ENCODE measurements at places on chromosomes 5 and 9.
A peak's percentile ranks its signal among the peaks of the same experiment; 100 is the strongest.

DNA sequence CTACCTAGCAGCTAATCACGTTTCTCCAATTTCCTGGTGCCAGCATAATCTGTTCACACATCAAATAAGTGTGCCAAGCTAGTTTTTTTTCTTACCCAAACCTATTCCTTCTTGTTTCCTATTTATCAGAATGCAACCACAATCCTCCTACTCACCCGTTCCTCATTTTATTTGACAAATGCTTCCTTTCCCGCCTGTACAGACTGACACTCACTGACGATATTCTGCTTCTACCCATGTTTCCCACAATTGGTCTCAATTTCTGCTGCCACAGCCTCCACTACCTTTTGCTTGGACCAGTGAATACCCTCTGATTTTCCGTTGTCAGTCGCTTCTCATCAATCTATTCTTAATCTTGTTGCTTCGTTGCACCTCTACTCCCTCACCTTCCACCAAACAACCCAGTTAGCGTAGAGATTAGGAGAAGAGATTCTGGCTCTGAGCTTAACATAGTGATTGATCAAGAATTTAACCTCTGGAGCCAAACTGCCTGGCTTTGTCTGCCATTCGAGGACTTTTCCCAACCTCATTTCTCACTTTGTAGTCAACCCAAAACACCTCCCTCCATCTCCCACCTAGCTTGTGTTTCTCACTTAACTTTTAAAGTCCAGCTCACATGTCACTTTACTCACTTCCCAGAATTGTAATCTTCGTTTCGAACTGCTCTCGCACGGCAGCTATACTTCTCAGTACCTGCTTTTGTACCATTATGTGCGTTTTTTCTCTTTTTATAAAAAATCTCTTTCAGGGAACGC is 729 bp upstream of the TMEM38B start:
- peak; percentile 17 for DNase-seq

GRCh38 chr9:88218726-88219125 is 80.5 kb upstream of the SPATA31C2 start:
- no peak for DNase-seq

- no peak for DNase-seq
These were observed 62.2 kb downstream of the SNX18 start for GRCh38 chr5:54579591-54580295.

DNA sequence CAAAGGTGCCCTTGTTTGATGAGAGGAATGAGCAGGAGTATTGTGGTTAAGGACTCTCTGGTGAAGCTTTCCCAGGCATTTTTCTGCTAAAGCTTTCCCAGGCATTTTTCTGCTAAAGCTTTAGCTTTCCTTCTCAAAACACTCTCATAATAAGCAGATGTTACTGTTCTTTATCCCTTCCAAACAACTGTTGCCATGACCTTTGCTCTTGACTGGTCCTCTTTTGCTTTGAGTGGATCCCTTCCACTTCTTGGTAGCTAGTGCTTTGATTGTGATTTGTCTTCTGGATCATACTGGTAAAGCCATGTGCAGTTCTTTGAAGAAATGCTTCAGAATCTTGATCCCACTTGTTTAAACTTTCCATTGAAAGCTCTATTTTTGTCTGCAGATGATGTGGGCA is 85.8 kb downstream of the GPBP1 start:
- DNase-seq = no peak

GRCh38 chr5:139390639-139391569 is 1.2 kb upstream of the MZB1 start:
- DNase-seq = no peak
